NCI-H1105 treated with DMSO at 0.1 percent for 48 hours (cell line): ENCODE measurements at places on chromosomes 6 and 20.

- DNase-seq: no peak
Observed at GRCh38 chr6:144153260-144153659, 2.9 kb downstream of the STX11 start.

DNA sequence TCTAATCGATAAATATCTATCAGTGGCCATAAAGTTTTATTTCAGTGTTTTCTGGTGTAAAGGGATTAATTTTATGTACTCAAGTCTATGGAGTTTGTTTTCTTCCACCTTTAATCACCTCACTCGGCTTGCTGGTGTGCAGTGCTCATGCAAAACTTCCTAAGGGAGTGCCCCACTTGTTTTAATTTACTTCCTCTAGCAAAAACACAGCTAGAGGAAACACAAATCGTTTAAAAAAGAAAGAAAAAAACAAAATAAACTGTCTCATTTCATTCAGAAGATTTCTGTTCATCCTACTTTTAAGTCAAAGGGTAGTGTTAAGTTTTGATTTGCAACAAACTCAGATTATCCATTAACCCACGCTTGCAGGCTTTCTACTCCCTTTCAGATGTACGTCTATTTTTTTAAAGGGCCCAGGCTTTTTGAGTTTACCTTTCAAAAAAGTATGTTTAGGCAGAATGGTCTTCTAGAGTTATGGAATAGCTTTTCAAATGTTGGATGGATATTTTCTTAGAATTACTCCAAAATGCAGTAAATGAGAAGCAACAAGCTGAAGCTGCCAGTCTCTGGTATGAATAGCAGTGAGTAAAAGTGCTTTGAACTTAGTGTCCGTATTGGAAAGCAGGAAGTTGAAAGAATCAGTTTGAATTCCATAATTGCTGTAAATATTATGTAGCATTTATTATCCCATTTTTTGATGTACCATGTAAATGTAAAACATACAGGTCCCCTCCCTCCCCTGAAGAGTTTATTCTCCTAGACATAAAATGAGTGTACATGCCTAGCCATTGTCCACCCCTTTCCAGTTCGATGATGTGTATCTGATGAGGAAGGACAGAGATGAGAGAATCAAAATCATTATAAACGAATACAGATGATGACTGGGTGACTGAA is 113.3 kb downstream of the SLC16A10 start:
- DNase-seq: no peak

DNA sequence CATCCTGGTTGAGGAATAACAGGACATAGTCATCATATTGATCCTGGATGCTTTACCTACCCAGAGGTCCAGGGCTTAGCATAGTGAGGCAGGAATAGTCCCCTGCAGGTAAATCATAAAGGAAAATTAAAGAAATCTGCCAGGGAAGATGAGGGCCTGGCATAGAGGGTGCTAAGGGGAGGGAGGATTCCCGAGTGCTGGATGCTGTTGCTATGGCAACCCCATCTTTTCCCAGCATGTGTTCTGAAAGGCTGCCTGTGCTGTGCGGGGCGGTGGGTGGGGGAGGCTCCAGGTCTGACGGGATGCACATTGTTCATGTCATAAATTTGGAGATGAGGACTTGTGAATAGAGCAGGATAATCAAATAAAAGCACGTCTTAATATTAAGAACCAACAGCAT is 212.6 kb upstream of the PCSK2 start:
- peak; percentile 31 for DNase-seq

GRCh38 chr20:42134265-42135098 is 516.3 kb upstream of the CHD6 start:
- no peak for DNase-seq

GRCh38 chr6:163579111-163579879 is 164.8 kb downstream of the QKI start:
- DNase-seq: no peak
